Osteoblast (primary cell): ENCODE measurements at places on chromosomes 3 and 15. TPM values are rescaled to one million over a fixed set of nuclear protein-coding genes. Genes with fewer than 3 reads are reported as not detected.

The P2RY1 gene
- under 0.01 and 0.36 TPM in 2 replicates for total RNA-seq

DNA sequence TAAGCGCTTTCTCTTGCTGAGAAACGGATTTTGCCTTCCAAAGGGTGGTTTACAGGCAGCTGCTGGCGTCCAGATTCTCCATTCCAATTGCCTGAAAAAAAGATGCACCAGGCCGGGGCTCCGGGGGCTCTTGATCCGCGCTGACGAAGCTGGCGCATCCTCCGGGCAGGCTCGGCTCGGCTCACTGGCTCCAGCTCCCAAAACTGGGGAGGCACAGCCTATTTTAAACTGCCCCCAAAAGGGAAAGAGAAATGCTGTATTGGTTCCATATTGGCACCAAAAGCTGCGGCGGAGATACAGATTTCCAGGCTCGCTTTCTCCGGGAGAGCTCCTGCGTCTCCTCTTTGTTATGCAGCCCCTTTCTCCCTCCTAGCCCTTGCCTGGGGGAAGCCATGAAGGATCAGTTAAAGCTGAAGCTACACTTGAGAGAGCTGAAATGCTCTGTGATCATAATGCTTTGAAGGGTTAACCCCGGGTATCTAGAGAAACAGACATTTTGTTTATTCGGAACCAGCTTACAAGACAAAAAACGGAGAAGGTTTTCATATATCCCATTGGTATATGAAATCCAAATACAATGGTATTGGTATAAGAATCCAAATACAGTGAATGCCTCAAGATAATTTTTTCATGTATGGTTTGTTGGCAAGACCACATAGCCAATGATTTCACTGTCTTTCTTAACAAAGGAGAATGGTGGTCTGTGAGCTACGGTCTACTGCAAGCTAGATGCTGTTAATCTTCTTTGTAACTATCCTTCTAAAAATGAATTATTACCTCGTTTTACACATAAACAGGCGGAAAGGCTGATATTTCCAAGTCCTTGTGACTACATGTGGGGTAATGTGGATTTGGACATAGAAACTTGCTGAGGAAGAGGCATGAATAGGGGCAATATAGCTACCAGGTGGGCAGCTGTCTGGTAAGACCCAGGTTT lies 693 bp downstream of the CD200 start:
- no peak for DNase-seq

GRCh38 chr3:128975276-128975675 lies 18.6 kb downstream of the CFAP92 start:
- no peak for DNase-seq

DNA sequence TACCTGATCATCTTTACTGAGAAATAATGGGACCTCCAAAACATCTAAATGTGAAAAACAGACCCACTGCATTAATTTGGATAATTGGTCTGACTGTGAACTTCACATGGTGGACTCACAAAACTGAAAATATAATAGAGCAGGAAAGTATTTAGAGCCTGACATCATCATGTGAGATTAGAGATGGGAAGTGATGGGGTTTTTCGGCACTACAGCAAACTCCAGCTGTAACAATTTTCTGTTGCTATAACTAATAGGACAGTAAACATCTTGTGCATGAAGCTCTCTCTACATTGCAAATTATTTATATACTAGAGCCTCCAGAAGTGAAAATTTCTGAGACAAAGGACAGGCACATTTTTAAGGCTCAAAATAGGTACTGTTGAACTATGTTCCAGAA lies 32.2 kb downstream of the VEPH1 start:
- no peak for DNase-seq

- DNase-seq: no peak
These were observed 70.1 kb downstream of the CD200 start for GRCh38 chr3:112403103-112403502.

- DNase-seq: peak; percentile 62
These were observed 25.5 kb downstream of the B3GNT5 start for GRCh38 chr3:183278479-183279088.

GRCh38 chr3:106022913-106023312 lies 154.1 kb upstream of the CBLB start:
- no peak for DNase-seq

- DNase-seq: no peak
These were observed 48.7 kb downstream of the ETV5 start for GRCh38 chr3:186060222-186060621.

DNA sequence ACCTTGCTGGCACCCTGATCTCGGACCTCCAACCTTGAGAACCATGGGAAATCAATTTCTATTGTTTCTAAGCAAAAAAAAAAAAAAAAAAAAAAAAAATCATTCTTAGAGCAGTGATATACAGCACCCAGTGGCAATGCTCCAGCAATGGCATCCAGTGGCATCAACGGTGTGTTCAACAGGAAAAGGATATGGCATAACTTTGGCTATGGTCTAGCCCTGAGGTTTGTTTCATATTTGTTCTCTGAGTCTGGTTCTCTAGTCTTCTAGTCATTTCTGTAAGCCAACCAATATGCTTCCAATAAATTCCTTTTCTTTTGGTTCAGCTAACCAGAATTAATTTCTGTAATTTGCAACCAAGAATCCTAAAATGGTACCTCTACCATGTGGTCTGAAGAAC lies 19.2 kb downstream of the DENND4A start:
- no peak for DNase-seq
